NCI-H510A treated with DMSO at 0.1 percent for 48 hours (cell line): ENCODE measurements at places on chromosomes 12 and 14.

GRCh38 chr14:69043596-69044260 lies 64.6 kb upstream of the ACTN1 start:
- no peak for DNase-seq

DNA sequence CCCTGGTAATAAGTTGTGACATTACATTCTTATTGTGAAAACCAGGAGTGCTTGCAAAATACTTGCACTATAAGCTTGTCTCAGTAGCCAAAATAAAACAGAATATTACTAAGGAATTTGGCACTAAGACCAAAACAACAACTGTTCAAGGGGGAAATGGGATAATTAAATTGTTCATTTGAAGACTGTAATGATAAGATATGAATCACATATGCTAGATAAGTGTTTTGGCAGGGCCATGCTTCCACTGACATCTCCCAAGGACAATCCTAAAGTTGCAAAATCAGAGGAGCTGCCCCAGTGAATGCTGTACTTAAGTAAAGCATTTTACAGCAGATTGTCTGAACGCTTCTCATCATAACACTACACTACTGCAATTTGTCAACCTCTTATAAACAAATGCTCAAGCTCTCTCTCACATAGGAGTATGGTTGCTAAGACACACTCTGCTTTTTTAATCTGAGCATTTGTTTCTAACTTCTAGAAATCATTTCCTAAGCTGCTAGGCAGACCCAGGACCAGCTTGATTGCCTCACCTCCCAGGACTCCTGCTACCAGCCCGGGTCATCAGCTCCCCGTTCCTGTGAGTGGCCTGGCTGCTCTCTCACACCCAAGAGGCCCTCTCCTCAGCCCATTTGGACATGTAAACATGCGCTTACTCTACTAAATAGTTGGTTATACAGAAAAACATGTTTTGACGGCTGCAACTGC lies 191.5 kb downstream of the PAX9 start:
- DNase-seq, result peak; percentile 26

- DNase-seq, result no peak
Observed at GRCh38 chr14:26636561-26636960, 38.7 kb upstream of the NOVA1 start.

DNA sequence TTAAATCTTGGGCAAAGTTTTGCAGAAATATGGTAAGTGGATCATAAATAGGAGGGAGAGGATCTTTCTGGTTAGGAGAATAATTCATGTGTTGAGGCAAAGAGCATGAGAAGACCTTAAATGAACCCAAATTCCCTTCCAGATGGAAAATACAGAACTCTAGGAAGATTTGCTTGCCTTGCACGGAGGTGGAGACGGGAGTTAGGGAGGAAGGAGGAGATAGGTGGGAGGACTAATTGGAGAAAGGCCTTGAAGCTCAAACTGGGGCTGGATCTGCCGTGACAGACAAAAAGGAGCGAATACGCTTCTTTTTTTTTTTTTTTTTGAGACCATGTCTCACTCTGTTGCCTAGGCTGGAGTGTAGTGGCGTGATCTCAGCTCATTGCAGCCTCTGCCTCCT lies 5.9 kb downstream of the GPRC5A start:
- DNase-seq, result no peak

DNA sequence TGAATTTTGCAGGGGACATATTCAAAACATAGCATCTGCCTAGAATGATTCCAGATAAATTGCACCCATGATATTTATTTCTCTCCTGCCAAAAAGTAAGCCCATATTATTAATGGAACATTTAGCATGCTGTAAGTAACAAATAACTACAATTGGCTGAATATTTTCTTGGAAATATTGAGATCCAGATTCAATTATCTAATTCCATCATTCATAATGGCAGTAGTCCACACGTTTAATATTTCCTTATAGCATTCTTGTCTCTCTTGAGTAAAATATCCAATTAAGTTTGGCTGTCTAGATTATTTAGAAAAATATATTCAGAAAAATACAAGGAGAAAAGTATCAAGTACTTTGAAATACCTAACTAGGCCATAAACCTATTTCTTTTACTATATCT lies 157.5 kb downstream of the FLRT2 start:
- DNase-seq, result no peak

DNA sequence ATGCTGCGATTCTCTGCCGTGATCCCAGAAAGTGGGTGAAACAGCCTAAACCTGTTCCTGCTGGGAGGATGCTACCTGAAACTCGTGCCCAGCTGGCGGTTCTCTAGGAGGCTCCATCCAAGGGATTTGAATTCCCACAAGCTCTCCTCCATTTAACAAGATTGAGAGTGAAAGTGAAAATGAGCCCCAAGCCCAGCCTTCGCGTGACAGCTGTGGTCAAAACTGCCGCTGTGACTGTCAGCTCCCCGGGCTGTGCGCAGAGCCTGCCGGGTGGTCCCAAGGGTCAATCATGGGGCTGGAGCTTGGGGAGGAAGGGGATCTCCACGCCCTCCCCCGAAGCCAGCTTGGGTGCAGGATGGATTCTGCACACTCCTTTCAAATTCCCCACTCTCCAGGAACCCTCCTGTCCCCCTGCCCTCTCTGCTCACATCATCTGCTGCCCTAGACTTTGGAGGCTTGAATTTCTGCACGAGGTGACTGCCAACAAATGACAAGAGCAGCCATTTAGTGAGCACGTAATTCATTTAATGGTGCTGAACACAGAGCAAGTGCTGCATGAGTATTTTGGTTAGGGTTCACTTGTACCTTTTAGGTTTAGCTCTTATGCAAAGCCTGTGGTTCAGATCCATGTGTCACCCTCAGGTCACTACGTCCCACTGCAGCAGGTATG lies 5.3 kb downstream of the ASB2 start:
- DNase-seq, result no peak

DNA sequence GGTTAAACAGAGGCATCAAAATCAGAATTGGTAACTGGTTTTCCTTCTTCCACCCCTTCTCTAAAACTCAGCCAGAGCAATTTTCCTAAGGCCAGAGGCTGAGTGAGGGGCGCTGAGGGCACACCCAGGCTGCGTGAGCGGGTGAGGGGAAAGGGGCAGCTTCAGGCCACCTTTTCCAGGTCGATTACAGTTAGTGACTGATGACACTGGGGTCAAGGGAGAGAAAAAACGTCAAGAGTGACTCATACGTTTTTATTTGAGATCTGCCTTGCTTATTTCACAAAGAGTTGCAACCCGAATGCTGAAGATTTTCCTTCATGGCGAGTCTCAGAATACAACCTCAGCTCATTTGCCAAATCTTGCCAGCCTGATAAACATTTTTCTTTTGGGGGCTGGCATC lies 46.7 kb upstream of the EVL start:
- no peak for DNase-seq

GRCh38 chr14:22878271-22879246 lies 4.5 kb upstream of the REM2 start:
- DNase-seq, result no peak

GRCh38 chr12:117481470-117481869 lies 120.0 kb upstream of the NOS1 start:
- no peak for DNase-seq
